ENCODE measurements at places on chromosomes 5 and 9.

GRCh38 chr9:77649109-77649812 is 1.1 kb upstream of the GNA14 start:
- no peak for DNase-seq

DNA sequence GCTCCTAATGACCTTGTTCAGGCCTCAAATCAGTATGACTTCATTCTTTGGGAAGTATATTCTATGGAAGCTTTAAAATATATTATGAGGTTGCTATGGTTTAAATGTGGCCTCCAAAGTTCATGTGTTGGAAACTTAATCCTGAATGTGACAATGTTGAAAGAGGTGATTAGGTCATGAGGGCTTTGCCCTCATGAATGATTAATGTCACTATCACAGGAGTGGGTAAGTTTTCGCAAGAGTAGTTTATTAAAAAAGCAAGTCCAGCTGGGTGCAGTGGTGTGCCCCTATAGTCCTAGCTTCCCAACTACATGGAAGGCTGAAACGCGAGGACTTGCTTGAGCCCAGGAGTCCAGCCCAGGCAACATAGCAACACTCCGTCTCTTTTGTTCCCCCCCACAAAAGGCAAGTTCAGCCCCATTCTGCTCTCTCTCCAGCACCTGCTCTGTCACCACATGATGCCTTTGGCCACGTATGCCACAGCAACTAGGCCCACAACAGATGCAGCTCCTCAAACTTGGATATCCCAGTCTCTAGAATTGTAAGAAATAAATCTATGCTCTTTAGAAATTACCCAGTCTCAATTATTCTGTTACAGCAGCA is 105.3 kb downstream of the SIL1 start:
- no peak for DNase-seq

GRCh38 chr5:133325864-133326263 is 274.1 kb downstream of the HSPA4 start:
- DNase-seq, result no peak

- DNase-seq, result no peak
Measured at GRCh38 chr5:42993516-42994245, 46.4 kb downstream of the ANXA2R start.

DNA sequence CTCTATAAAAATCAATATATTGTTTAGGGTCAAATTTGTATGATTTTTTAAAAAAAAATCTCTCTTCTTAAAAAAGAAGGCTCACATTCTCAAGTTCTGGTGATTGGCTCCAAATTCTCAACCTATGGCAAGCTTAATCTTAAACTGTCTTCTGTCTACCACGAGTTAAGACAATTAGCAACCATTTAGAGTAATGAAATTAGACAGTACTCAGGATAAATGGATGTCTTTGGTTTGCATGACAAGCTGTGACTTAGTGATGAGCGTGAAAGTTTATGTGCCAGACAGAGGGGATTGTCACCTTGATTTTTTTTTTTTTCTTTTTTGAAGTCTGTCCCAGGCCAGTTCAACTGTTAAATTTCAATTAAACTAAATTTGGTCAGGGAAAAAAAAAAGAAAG is 1632.3 kb downstream of the MAT2B start:
- DNase-seq, result no peak

- DNase-seq, result no peak
Measured at GRCh38 chr9:37952731-37953130, 48.8 kb upstream of the SLC25A51 start.

GRCh38 chr9:120839146-120839545 is 3.6 kb downstream of the PSMD5 start:
- DNase-seq, result no peak

GRCh38 chr5:66851306-66851705 is 255.1 kb downstream of the MAST4 start:
- DNase-seq, result no peak

GRCh38 chr9:132351404-132352045 is 3.3 kb downstream of the SETX start:
- DNase-seq, result no peak

- no peak for DNase-seq
Measured at GRCh38 chr9:96299823-96300222, 2.2 kb downstream of the HSD17B3 start.

- DNase-seq, result no peak
Measured at GRCh38 chr5:31976169-31976568, 197.9 kb downstream of the GOLPH3 start.

DNA sequence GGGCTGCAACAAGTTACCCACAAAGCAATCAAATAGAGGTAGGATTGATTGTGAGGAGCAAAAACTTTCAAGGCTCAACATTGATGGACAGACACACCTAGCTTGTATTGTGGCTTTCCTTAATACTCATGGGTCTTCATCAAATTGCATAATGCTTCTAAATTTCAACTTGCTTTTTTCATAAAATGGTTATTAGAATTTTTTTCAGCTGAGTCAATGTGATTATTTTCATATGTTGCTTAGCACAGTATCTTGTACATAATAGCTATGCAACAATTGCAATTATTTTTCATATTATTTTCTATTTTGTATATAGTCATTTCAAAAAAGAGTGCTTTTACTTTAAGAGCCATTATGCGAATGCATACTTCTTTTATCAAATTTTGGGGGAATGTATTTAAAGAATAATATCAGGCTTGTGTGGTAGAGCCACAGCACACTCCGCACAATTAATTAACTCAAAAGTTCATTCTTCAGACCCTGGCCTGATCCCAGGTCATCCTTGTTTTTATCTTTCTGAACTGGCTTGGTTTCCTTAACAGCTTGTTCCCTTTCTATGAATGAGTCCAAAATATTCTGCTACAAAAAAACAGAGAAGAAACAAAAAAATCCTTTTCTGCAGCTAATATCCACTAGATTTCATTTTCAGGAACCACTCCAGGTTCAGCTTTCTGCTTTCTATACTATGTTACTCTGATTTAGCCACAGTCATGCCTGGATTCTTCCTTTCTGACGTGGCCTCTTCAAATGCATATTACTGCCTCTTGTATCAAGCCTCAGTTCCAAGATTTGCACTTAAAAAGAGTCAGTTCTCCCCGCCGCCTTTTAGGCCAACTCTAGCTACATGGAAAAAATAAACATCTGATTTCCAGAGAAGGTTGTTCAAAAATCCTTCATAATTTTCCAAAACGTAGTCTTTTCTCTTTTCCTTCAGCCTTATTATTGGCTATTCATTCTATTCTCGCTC is 45.3 kb upstream of the CDH9 start:
- DNase-seq, result no peak

DNA sequence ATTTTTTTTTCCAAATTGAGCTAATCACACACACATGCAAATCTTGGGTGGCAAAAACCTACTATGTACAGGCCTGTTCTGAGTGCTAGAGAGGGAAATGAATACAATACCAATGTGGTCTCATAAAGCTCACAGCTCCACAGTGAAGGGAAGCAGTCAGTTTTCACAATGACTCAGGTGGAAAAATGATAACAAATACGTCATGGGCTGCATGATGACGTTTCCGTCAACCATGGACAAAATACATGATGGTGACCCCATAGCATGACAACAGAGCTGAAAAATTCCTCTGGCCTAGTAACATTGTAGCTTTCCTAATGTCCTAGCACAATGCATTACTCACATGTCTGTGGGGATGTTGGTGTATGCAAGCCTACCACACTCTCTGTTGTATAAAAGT is 252.5 kb downstream of the TRIM32 start:
- no peak for DNase-seq

GRCh38 chr9:127865645-127866464 is 11.4 kb upstream of the ENG start:
- no peak for DNase-seq

DNA sequence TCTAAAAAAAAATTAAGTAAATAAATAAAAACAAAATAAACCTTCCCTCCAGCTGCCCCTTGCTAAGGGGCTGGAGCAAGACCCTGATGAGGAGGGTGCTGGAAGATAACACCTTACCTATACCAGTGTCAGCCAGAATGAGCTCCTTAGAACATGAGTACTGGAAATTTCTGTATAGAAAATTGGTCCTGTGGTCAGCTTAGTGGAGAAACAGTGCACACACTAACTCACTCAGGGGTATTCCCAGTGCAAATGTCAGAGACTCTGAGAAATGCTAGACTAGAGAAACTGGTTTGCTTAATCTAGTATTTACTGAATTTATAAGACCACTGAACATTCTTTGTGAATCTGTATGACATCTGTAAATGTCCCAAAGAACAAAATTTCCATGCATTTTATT is 62.1 kb upstream of the CTXN3 start:
- no peak for DNase-seq

DNA sequence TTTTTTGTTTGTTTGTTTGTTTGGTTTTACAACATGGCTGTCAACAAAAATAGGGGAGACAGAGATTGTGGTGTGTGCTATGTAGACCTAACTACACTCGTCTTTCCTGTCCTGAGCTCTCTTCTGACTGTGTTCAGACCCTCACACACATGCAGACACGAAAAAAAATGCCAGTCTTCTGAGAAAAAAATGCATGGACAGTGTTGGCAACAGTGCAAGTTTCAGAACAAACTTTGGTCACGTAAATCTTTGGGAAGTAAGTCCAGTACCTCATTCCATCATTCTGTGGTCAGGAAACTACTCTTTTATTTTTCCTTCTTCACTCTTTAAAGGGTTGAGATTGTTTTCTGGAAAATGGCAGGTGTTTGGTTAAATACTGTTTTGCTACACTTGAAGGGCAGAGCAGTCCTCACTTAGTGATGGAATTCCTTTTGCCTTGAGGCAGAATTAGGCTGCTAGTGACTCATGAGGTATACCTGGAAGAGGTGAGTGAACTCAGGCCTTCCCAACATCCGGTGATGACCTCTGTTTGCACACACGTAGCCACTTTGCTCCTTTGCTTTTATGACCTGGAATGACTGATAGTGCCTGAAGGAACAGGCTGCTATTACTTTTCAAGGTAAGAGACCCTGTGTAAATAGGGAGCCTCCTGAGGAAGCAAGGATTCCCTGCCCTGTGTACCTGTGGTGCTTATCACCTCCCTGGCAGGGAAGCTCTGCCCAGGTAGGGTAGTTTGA is 81.6 kb upstream of the TNFAIP8 start:
- DNase-seq, result no peak

- DNase-seq, result peak; percentile 53
Measured at GRCh38 chr5:173327948-173328843, at the start of gene STC2. Gene STC2 (minus strand): TSS chr5:173328414. CDS start chr5:173328193, 221 bp downstream.

GRCh38 chr9:123191680-123192079 is 76.7 kb downstream of the STRBP start:
- no peak for DNase-seq

DNA sequence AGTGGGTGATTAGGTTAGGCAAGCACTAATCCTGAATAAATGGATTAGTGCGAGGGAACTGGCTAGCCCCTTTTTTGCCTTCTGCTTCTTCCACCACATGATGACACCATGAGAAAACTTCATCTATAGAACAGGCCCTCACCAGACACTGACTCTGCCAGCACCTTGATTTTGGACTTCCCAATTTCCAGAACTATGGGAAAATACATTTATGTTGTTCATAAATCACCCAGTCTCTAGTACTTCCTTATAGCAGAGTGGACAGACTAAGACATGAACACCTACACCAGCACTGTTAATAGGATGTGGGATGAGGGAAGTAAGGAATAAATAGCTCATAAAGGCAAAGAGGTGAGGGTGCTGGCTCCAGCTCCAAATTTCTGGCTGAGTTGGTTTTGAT is 1.4 kb downstream of the ZNF622 start:
- DNase-seq, result no peak

GRCh38 chr5:60178101-60178500 is 284.6 kb upstream of the PDE4D start:
- no peak for DNase-seq

- no peak for DNase-seq
Measured at GRCh38 chr5:9775339-9775738, 145.2 kb upstream of the TAS2R1 start.

DNA sequence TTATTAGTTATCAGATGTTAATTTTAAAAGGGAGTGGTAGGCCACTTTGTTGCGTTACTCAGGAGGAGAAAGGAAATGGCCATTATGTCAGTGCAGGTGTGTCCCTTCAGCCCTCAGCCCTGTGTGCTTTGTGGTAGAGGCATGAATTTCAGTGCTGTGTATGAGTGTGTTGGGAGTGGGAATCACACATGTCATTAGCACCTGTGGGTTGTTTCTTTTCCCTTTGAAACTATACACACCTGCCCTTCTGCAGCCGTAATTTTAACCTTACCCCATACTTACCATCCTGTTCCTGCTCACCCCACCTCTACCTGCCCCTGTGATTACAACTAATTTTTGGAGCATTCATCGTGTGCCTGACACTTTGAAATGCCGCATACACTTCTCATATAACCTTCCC is 156.4 kb downstream of the ARHGAP26 start:
- DNase-seq, result no peak

- no peak for DNase-seq
Measured at GRCh38 chr5:149603210-149603609, 21.9 kb downstream of the ARHGEF37 start.

DNA sequence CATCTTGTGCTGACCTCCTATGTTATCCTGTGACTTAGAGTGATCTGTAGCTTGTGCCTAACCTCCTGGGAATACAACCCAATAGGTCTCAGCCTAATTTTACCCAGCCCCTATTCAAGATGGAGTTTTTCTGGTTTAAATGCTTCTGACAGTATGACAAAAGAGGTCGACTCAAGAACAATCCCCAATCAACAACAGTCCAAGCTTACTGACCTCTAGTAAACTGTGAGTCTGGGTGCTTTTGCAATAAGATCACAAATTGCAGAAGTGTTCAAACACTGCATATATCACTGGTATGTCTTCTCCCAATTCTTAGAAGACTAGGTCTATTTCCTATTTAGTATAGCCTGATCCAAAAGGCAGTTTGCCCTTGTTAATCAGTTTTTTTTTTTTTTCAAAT is 323.5 kb upstream of the PTGER4 start:
- DNase-seq, result no peak

DNA sequence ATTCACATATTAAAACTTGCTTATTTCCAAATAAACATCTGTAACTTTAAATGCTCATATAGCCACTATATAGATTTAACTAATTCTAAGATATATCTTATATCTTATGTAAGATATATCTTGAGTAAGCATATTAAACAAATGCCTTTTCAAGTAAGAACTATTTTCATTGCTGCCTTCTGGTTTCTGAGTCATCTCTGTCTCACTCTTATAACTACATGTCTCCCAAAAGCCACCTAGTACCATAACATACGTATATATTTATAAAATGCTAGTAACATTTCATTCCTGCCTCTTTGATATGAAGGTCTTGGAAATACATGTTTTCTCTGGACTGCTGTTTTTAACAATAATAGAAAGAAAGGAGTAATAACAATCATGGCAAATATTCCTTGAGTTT is 429.5 kb downstream of the DTWD2 start:
- no peak for DNase-seq

DNA sequence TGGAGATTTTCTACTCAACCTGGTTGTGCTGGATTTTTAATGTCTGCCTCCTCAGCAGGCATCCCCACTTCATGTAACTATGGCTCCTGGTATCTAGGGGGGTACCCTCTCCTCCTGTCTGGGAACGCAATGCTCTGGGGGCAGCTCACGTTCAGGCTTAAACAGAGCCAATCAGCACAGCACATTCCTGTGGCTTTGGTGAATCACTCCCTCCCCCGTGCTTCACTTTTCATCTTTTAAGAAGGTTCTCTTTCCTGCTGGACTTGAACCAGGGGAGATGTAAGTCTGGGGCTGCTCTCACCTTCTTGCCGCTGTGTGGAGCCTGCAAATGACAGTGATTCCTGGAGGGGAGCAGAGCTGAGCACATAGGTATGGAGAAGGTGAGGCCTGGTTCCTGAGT is 101.2 kb downstream of the MSX2 start:
- no peak for DNase-seq
